A549 treated with ZK216348 at 1 μM for 4 hours (cell line): ENCODE measurements at places on chromosomes 1 and 21. TPM values are rescaled to one million over a fixed set of nuclear protein-coding genes. Genes with fewer than 3 reads are reported as not detected.

Gene SH2D1B
- 0.08 to 0.18 TPM (median 0.09 TPM) in 5 replicates for total RNA-seq

Gene SPATA21
- 0.05 TPM in 1 of 5 replicates, not detected in the others for total RNA-seq

Gene OR2L8
- not detected in 5 replicates for total RNA-seq

Gene KRTAP21-2
- not detected in 5 replicates for total RNA-seq

Gene MYOC
- 0.06 TPM in 1 of 5 replicates, not detected in the others for total RNA-seq

Gene OR2L5
- total RNA-seq, result not detected in 5 replicates
